Stimulated activated CD4-positive, alpha-beta T cell treated with anti-CD3 and anti-CD28 coated beads, Interleukin-4, amount 100 ng/mL, for 1 hour (primary cell): ENCODE measurements at places on chromosomes 11 and 22.

DNA sequence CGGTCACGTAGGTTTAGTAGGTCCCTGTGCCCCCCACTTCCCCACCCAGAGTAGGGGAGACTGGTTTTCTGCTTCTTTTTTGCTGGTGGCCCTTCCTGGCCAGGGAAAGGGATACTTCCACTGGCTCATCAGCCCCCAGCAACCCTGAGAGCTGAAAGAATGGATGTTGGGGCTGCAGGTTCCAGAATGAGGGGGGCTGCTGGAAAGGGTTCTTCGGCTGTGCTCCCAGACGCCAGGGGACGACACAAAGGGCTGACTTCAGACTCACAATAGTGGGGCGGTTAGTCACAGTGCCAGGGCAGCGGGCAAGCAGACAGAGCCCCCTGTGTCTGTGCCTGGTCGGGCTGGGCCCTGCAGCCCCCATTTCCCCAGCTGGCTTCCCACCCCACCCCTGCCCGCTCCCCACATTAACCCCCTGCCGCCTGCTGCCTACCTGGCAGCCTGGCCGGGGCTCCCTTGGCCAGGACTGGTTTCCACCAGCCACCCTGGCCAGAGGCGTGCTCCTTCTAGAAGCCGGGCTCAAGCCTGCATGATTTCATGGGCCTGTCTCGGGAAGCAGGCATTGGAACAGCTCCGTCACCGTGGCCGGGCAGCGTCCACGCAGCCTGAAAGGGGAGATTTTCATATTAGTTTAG is 79.1 kb upstream of the WNT7B start:
- no peak for DNase-seq

DNA sequence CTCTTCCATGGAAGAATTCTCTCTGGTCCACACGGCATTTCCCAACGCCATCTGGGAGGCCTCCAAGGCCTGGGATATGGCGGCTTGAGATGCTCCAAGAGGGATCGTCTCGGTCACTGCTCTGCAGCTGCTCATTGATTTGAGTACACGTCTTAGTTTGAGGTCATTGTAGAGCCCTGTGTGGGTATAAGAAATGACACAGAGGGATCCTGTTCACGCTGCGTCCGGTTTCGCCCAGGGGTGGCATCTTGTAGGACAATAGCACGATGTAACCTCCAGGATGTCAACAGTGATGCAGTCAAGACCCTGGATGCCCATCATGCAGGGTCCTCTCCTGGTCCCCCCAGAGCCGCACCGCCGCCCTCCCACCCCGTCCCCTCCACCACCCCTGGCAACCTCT is 564.6 kb downstream of the BRD1 start:
- DNase-seq: no peak

- no peak for DNase-seq
Observed at GRCh38 chr11:62353841-62354240, 16.6 kb downstream of the ASRGL1 start.

GRCh38 chr11:38517991-38518390 is 1920.0 kb upstream of the RAG2 start:
- no peak for DNase-seq

DNA sequence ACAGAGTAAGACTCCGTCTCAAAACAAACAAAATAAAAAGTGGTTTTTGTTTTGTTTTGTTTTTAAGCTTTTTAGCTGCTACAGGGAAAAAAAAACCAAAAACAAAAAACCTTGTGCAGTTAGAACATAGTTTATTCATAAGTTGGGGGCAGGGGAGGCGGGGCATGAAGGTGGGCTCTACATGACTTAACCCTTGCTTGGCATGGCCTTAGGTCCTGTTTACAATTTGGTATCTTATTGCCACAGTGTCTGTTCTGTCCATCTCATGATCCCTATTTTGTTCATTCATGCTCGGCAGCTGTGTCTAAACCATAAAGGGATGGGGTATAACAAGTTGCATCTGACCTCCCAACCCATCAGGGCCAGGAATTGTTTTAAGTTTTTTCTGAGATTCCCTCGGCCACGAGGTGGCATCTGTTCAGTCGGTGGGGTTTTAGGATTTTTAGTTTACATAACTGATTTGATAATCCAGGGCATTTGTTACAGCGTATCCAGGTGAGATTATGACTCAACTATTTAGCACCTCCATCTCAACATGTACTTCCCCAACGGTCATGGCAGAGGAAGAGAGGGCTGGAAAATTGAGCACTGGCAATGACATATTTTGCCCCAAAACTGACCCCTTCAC is 6.9 kb downstream of the AP5B1 start:
- no peak for DNase-seq
